ENCODE measurements at places on chromosomes 16 and 17.

DNA sequence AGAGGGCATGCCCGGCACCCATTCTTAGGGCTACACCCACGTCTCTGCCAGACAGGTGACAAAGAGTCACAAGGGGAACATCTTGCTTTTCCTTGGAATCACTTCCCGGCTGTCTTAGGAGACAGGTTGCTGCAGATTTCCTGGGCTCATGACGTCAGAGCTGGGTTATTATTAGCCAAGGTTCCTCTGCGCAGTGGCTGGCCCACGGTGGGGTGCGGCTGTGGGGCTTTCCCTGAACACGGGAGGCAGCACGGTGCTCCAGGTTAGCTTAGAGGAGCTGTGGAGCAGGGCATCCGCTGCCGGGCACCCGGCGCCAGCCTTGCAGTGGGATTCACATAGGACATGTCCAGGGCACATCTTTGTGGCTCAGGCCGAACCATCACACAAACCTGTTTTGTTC, 118.0 kb upstream of the PLCG2 start:
- DNase-seq: no peak

DNA sequence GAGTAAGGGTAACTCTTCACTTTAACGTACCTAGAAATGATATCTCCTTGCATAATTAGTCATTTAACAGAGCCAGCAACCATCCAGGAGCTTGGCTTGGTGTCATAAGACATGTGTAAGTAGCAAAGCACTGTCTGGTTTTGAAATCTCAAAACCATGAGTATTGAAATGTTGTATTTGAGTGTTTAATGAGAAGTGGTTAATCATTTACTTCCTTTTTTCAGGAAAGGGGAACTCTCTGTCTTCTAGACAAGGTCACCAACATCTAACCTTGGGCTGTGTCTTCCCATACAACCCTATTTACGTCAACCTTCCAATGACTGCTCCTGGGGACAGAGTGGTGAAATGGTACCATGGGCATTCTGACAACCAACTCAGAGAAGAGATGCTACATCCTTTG, 27.1 kb downstream of the PMP22 start:
- no peak for DNase-seq

- DNase-seq: no peak
Measured at GRCh38 chr17:17176341-17176740, 29.8 kb downstream of the PLD6 start.

DNA sequence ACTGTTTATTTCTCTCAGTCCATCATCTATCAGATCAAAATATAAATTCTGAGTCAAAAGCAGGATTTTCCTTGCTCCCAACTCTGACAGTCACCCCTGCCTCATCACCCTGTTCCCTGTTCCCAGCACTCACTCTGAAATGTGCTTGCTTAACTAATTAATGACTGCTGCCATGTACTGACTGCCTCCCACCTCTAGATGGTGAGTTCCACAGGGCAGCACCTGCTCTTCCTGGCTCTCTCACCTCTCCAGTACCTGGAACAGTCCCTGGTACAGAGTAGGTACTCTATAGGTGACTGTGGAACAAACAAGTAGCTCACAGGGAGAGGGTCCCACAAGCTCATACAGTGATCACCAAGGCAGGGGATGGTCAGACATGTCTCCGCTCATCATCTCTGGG, 114.3 kb upstream of the C16orf82 start:
- DNase-seq: no peak

GRCh38 chr16:47928008-47928407, 227.8 kb downstream of the ABCC12 start:
- no peak for DNase-seq

Data from right renal pelvis (tissue), 4 donors.